Mucosa of descending colon (tissue), 3 donors: ENCODE measurements at places on chromosomes 11 and 22. TPM values are rescaled to one million over a fixed set of nuclear protein-coding genes. Genes with fewer than 3 reads are reported as not detected.

MRGPRF gene
- 14.2 TPM for total RNA-seq

- no peak for DNase-seq
Observed at GRCh38 chr11:20561915-20562314, 37.5 kb upstream of the SLC6A5 start.

DNA sequence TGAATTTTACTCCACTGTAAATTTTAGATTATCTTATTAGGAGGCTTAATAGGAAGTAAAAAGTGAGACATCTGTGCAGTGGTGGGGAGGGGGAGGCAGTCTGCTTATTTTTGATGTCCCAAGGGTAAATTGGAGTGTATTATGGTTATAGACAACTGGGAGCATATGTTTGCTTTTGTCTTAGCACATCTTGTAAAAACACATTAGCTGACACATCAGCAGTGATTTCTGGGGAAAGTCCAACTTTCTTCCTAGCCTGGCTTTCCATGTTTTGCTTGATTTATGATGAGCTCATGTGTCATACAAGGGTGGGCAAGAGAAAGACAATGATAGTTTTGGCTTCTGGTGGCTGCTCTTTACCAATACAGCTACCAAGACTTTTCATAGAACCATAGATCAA, 4.0 kb downstream of the ANO3 start:
- no peak for DNase-seq

- no peak for DNase-seq
Observed at GRCh38 chr11:79018371-79018849, 422.4 kb downstream of the TENM4 start.

GRCh38 chr11:99631618-99632017, 610.9 kb downstream of the CNTN5 start:
- DNase-seq, result no peak

- no peak for DNase-seq
Observed at GRCh38 chr11:8811571-8811970, 99.4 kb upstream of the AKIP1 start.

DNA sequence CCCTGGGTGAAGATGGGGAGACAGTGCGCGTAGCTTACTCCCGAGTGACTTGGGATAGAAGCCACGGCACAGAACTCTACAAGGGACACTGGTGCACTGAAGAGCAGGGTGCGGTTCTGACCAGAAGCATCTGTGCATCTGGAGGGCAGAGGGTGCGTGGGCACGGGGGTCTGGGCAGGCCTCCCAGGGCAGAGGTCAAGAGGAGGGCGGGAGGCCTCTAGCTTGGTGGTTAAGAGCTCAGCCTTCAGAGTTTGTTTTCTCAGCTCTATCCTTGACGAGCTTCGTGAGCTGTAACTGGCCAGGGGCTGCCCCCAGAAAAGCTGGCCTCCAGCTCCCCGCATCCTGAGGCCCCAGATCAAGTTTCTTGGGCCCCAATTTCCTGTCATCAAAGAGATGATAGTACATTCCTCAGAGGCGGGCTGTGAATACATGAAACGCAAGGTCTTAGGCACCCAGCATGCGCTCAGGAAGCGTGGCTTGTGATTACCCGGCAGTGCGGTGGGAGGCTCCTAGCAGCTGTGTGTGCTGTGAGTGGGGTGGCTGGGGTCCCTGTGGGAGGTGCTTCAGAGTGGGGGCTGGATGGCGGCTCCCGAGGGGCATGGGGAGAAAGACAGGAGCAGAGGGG, 6.0 kb upstream of the BID start:
- DNase-seq, result no peak

PANX2 gene
- 0.44 TPM for total RNA-seq

- DNase-seq, result no peak
Observed at GRCh38 chr22:42425337-42425988, 6.7 kb downstream of the NFAM1 start.

MYEOV gene
- total RNA-seq, result 6.2 TPM

DNA sequence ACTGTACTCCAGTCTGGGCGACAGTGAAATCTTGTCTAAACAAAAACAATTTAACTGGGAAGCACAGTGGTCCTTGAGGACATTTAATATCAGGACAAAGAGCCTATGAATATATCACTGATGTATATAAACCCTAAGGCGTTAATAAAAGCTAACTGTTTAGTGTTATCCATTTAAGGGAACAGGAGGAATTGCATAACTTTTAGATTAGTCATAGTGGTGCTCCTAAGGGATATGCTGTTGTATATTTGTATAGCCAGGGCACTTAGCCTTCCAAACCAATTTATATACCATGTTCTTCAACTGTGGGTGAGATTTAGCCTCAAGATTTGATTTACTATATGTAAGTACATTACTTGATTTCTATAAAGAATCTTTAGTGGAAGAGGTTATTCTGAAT, 3.0 kb upstream of the CHEK1 start:
- no peak for DNase-seq
